Bladder microvascular endothelial cell (primary cell): ENCODE measurements at places on chromosomes 5 and 9. TPM values are rescaled to one million over a fixed set of nuclear protein-coding genes. Genes with fewer than 3 reads are reported as not detected.

Gene CD180
- 0.31 TPM in 1 of 2 replicates, not detected in the other for total RNA-seq

Gene DAB2IP
- total RNA-seq, result 16.7 and 33.6 TPM in 2 replicates

Gene MTMR12
- total RNA-seq, result 26.7 and 58.5 TPM in 2 replicates

Gene RPS14
- total RNA-seq, result 1,844 and 3,563 TPM in 2 replicates

Gene CCDC192
- not detected in 2 replicates for total RNA-seq

Gene FAM163B
- not detected in 2 replicates for total RNA-seq

Gene DNAJB5
- 3.1 and 4.8 TPM in 2 replicates for total RNA-seq

Gene PGM5
- 2.6 and 108 TPM in 2 replicates for total RNA-seq

Gene C5orf58
- total RNA-seq, result not detected in 2 replicates

Gene CWC27
- 8.7 and 15.1 TPM in 2 replicates for total RNA-seq

Gene CATSPER3
- total RNA-seq, result not detected in 2 replicates

Gene ARHGEF28
- 95.7 and 243 TPM in 2 replicates for total RNA-seq

Gene DNAH5
- total RNA-seq, result under 0.01 and 0.82 TPM in 2 replicates

Gene CNTNAP3
- total RNA-seq, result 18.5 and 104 TPM in 2 replicates

Gene LCNL1
- total RNA-seq, result 0.06 TPM in 1 of 2 replicates, not detected in the other

Gene UBE2QL1
- total RNA-seq, result 0.19 TPM in 1 of 2 replicates, not detected in the other

Gene ADAMTS19
- total RNA-seq, result not detected in 2 replicates

Gene KCNN2
- 2.4 and 6.3 TPM in 2 replicates for total RNA-seq

Gene PCAT7
- 0.13 TPM in 1 of 2 replicates, not detected in the other for total RNA-seq

Gene HBEGF
- total RNA-seq, result 26.7 and 28.3 TPM in 2 replicates

Gene LEAP2
- total RNA-seq, result under 0.01 and 0.38 TPM in 2 replicates

Gene FGF18
- total RNA-seq, result 0.06 TPM in 1 of 2 replicates, not detected in the other

Gene APBA1
- total RNA-seq, result 12.3 and 33.0 TPM in 2 replicates

Gene SMIM3
- total RNA-seq, result 1.1 and 2.6 TPM in 2 replicates

Gene SOHLH1
- total RNA-seq, result not detected in 2 replicates

Gene EGFL7
- total RNA-seq, result 374 and 420 TPM in 2 replicates

Gene TICAM2
- total RNA-seq, result 0.63 and 0.65 TPM in 2 replicates

Gene IRGM
- total RNA-seq, result not detected in 2 replicates

Gene PCDHA2
- 0.06 TPM in 1 of 2 replicates, not detected in the other for total RNA-seq

Gene CBY3
- total RNA-seq, result 0.16 TPM in 1 of 2 replicates, not detected in the other

Gene NOTCH1
- total RNA-seq, result 132 and 251 TPM in 2 replicates

Gene RETREG1
- total RNA-seq, result 0.16 TPM in 1 of 2 replicates, not detected in the other

Gene CARD6
- total RNA-seq, result 18.3 and 33.1 TPM in 2 replicates

Gene ITGA1
- 15.4 and 80.5 TPM in 2 replicates for total RNA-seq

Gene IL33
- 4.3 and 17.5 TPM in 2 replicates for total RNA-seq

Gene LAMC3
- total RNA-seq, result under 0.01 and 0.50 TPM in 2 replicates

Gene GABRA1
- total RNA-seq, result not detected in 2 replicates

Gene RALGPS1
- 0.97 and 2.7 TPM in 2 replicates for total RNA-seq

Gene KIF27
- total RNA-seq, result 1.5 and 5.2 TPM in 2 replicates

Gene SPATA6L
- 0.97 and 6.7 TPM in 2 replicates for total RNA-seq

Gene TLR4
- total RNA-seq, result 24.3 and 211 TPM in 2 replicates

Gene CREB3
- total RNA-seq, result 39.2 and 57.3 TPM in 2 replicates

Gene MTAP
- total RNA-seq, result 12.0 and 25.6 TPM in 2 replicates

Gene ZNF454
- 0.49 and 0.69 TPM in 2 replicates for total RNA-seq
